ENCODE measurements at places on chromosomes 11 and 22. TPM values are rescaled to one million over a fixed set of nuclear protein-coding genes. Genes with fewer than 3 reads are reported as not detected.
A peak's percentile ranks its signal among the peaks of the same experiment; 100 is the strongest.

DNA sequence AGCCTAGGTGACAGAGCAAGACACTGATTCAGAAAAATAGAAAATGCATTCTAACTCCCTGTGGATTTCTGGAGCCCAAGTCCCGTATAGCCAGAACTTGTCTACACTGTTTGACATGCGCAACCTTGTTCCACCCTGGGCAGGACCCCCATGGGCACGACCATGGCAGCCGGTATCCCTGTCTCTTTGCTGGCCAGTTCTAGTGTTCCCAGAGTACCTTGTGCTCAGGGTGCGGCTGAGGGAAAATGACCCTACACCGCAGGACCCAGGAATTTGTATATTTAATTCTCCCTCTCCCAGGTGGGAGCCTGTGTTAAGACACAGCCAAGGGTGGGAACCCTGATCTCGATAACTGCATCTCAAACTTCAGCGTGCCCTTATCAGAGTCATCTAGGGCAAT is 36.7 kb upstream of the RIC3 start:
- no peak for DNase-seq
- no peak overlapping the region for H3K4me3 ChIP-seq
- no peaks in the 10 kb centered on the region for H3K36me3 ChIP-seq
- no peaks in the 10 kb centered on the region for H3K27me3 ChIP-seq
- peak overlapping the region; percentile 89 for H3K27ac ChIP-seq

GRCh38 chr22:48753752-48754517 is 1073.7 kb downstream of the BRD1 start:
- H3K4me3 ChIP-seq = no peak overlapping the region

- no peaks in the 10 kb centered on the region for H3K4me1 ChIP-seq
- H3K36me3 ChIP-seq = no peaks in the 10 kb centered on the region
- H3K27me3 ChIP-seq = no peaks in the 10 kb centered on the region
- no peak for DNase-seq
- H3K4me3 ChIP-seq = no peak overlapping the region
- no peak overlapping the region for H3K27ac ChIP-seq
Observed at GRCh38 chr11:124970925-124971324, 16.9 kb downstream of the CCDC15 start.

- peaks cover 4% of the 10 kb centered on the region for H3K36me3 ChIP-seq
- DNase-seq = no peak
- peaks cover 20% of the 10 kb centered on the region for H3K4me1 ChIP-seq
- peak overlapping the region; percentile 83 for H3K4me3 ChIP-seq
- peak overlapping the region; percentile 98 for H3K27ac ChIP-seq
Observed at GRCh38 chr22:19478045-19478900, 720 bp downstream of the UFD1 start.

- H3K4me1 ChIP-seq = no peaks in the 10 kb centered on the region
- no peaks in the 10 kb centered on the region for H3K27me3 ChIP-seq
- no peak overlapping the region for H3K4me3 ChIP-seq
- no peak for DNase-seq
- H3K36me3 ChIP-seq = no peaks in the 10 kb centered on the region
Observed at GRCh38 chr11:32450372-32450771, 15.0 kb upstream of the WT1 start.

- no peak overlapping the region for H3K4me3 ChIP-seq
- no peak for DNase-seq
- no peaks in the 10 kb centered on the region for H3K36me3 ChIP-seq
- no peaks in the 10 kb centered on the region for H3K4me1 ChIP-seq
Observed at GRCh38 chr11:80118073-80118472, 677.2 kb upstream of the TENM4 start.

DNA sequence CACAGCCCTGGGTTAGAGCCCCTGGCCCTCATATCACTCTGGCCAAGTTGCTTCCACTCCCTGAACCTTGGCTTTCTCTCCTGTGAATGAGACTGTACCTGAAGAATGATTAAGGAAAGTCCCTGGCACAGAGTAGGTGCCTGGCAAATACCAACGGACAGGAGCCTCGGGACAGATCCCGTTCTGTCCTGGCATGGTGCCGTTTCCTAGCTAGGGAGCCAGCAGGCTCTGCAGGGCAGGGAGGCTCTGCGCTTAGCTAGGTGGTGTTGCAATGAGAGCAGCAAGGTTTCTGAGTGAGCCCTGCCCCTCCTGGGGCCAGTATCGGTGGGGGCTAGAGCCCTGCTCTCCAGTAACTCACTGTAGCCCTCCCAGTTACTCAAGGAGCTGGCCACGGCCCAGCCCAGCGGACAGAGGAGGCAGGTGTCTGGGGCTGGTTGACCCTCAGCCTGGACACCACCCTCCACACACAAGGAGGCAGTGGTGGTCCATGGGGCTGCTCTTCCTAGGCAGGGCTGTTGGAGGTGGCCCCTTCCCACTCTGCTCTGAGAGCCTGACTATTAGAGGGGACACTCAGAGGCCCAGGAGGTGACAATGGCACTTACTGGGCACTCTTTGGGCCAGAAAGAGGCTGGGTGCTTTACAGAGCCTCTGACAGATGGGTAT is 74.4 kb downstream of the NFAM1 start:
- no peak overlapping the region for H3K27ac ChIP-seq
- H3K27me3 ChIP-seq = peaks cover 38% of the 10 kb centered on the region

- peaks cover 6% of the 10 kb centered on the region for H3K36me3 ChIP-seq
- no peak overlapping the region for H3K4me3 ChIP-seq
- DNase-seq = no peak
- H3K4me1 ChIP-seq = peaks cover 34% of the 10 kb centered on the region
Observed at GRCh38 chr22:42608823-42609361, 5.8 kb downstream of the POLDIP3 start.

DNA sequence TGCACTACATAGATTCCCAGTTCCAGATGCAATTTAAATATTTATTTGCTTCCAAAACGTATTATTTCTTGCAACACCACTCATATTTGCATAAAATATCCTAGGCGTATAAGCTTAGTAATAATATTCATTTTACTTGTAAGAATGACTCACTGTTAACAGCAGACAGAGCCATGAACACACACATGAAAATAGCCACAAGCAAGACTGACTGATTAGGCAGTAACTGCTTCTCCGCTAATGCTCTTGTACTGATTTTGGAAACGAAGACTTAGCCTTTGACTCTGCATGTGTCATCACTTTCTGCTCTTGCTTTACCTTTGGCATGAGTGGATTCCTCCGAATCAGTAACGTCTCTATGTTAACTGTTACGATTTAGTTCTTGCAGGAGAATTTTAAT is 6.0 kb downstream of the OR10Q1 start:
- no peaks in the 10 kb centered on the region for H3K36me3 ChIP-seq
- no peaks in the 10 kb centered on the region for H3K27me3 ChIP-seq
- H3K4me1 ChIP-seq = no peaks in the 10 kb centered on the region
- no peak for DNase-seq

OR52H1 gene
- 0.37 TPM for total RNA-seq

TIGD3 gene
- 6.1 TPM for total RNA-seq
